Activated CD4-positive, alpha-beta T cell treated with anti-CD3 and anti-CD28 coated beads, Interleukin-2, amount 10 ng/mL, durations not matched to agents 7 days and 5 days (primary cell): ENCODE measurements at places on chromosomes 4 and X. TPM values are rescaled to one million over a fixed set of nuclear protein-coding genes. Genes with fewer than 3 reads are reported as not detected.

Gene PDHA1
- 114 TPM for total RNA-seq

Gene COX7B2
- not detected for total RNA-seq

DNA sequence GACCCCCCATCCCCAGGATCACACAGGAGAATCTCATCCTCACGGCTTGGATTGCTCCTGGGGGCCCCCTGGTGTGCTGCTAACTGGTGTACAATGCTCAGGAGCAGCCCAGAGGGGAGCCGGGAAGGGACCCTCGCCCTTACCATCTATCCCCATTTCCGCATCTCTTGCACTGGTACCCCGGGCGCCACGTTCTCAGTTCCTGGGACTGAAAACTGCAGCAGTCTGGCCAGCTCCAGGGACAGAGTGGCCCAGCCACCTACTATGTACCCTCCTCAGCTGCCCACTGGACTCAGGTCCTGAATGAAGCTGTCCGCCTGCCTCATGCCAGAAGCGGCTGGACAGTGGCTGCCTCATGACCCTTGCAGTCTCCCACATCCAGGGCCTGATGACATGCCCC is 2.7 kb downstream of the SMIM10L2A start:
- no peak for DNase-seq
- H3K27me3 ChIP-seq = peaks cover 11% of the 10 kb centered on the region
- H3K4me3 ChIP-seq = no peak overlapping the region
- no peak overlapping the region for H3K27ac ChIP-seq
- H3K36me3 ChIP-seq = no peaks in the 10 kb centered on the region

- peaks cover 3% of the 10 kb centered on the region for H3K36me3 ChIP-seq
- H3K27me3 ChIP-seq = no peaks in the 10 kb centered on the region
- peaks cover 70% of the 10 kb centered on the region for H3K4me1 ChIP-seq
- H3K4me3 ChIP-seq = peak overlapping the region; percentile 23
- H3K27ac ChIP-seq = peak overlapping the region; percentile 84
Observed at GRCh38 chr4:108359986-108360681, 191.4 kb upstream of the LEF1 start.

DNA sequence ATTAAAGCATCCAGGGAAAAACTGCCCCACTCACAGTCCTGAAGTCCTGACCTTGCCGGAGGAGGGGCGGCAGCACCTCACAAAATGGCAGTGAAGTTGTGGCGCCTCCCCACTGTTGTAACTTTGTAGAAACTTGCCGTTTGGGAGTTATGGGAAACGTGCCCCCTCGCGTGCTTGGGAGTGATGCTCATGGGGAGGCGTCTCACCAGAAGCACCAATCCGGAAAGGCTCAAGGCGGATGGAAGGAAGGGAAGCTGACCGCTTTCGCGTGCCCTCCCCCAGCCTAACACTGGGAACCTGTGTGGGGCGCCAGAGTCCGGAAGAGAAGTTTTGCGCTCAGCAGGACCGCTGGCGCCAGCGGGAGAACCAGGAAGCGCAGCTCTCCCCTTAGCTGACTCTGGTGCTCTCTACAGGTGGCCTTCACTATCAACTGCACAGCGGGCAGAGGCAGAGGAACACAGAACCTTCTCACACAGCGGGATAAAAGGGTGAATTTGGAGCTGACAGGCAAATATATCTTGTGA is at the start of the genes CT45A10 and SAGE1:
Gene CT45A10 (minus strand): TSS at position 151 of the 524 bp plus-strand sequence. CDS start 8,100 bp downstream, outside the sequence.
Gene SAGE1 (plus strand): TSS at position 423 of the 524 bp plus-strand sequence. CDS start 2,527 bp downstream, outside the sequence.
- H3K27ac ChIP-seq = no peak within 1 kb of the TSS
- H3K36me3 ChIP-seq = no peaks in the 10 kb centered on the region
- no peaks in the 10 kb centered on the region for H3K4me1 ChIP-seq
- no peak for DNase-seq
- no peaks in the 10 kb centered on the region for H3K27me3 ChIP-seq

GRCh38 chr4:96736352-96736889 is 896.5 kb downstream of the PDHA2 start:
- H3K4me1 ChIP-seq = no peaks in the 10 kb centered on the region
- H3K27me3 ChIP-seq = no peaks in the 10 kb centered on the region
- no peaks in the 10 kb centered on the region for H3K36me3 ChIP-seq
- H3K4me3 ChIP-seq = no peak overlapping the region

- no peak for DNase-seq
- no peak overlapping the region for H3K27ac ChIP-seq
- H3K27me3 ChIP-seq = no peaks in the 10 kb centered on the region
- no peak overlapping the region for H3K4me3 ChIP-seq
- H3K36me3 ChIP-seq = no peaks in the 10 kb centered on the region
Observed at GRCh38 chr4:67103001-67103747, 442.1 kb downstream of the CENPC start.
